ENCODE measurements at places on chromosomes 16 and 17.
A peak's percentile ranks its signal among the peaks of the same experiment; 100 is the strongest.

DNA sequence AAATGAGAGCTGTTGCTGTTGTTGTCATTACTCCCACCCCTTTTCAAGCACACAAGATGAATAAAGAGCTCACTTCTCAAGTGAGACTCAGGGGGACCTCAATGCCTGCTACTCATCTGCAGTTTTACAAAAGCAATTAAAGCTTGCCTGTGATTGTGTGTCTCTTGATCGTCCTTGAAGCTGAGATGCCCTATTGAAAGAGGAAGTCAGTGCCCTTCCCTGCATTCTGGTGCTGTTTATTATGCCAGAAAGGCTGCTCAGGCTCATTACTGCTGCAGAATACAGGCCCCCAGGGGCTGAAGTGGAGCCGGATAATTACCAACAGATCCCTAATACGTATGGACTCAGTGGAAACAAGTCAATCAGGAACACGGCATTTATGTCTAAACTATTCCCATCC, 147.2 kb downstream of the HS3ST2 start:
- H3K27me3 ChIP-seq, result peaks cover 8% of the 10 kb centered on the region
- no peak for DNase-seq
- H3K27ac ChIP-seq, result no peak overlapping the region
- no peaks in the 10 kb centered on the region for H3K36me3 ChIP-seq
- no peak overlapping the region for H3K4me3 ChIP-seq
- no peaks in the 10 kb centered on the region for H3K4me1 ChIP-seq

- no peak overlapping the region for H3K4me3 ChIP-seq
- H3K27me3 ChIP-seq, result no peaks in the 10 kb centered on the region
- no peak for DNase-seq
- H3K36me3 ChIP-seq, result peaks cover 78% of the 10 kb centered on the region
Observed at GRCh38 chr16:3408561-3409197, 7.7 kb downstream of the ZNF174 start.

DNA sequence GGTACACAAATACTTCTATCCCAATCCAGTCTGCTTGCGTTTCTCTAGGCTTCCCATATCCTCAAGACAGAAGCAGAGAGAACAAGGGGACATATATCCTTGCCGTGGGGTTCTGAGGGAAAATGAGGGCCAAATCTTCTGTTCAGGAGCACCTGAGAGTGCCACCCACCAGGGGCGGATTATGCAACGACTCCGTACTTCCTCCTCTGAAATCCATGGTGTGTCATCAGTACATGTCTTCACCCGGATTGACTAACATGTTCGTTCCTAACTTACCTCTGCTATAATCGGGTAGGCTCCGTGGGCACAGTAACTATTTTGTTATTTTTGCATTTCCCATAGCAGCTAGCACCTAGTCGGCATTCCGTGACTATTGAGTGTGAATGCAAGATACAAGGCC, 7.8 kb upstream of the ZNF200 start:
- DNase-seq, result no peak
- no peaks in the 10 kb centered on the region for H3K36me3 ChIP-seq
- no peak overlapping the region for H3K4me3 ChIP-seq
- no peaks in the 10 kb centered on the region for H3K4me1 ChIP-seq
- no peak overlapping the region for H3K27ac ChIP-seq
- no peaks in the 10 kb centered on the region for H3K27me3 ChIP-seq

DNA sequence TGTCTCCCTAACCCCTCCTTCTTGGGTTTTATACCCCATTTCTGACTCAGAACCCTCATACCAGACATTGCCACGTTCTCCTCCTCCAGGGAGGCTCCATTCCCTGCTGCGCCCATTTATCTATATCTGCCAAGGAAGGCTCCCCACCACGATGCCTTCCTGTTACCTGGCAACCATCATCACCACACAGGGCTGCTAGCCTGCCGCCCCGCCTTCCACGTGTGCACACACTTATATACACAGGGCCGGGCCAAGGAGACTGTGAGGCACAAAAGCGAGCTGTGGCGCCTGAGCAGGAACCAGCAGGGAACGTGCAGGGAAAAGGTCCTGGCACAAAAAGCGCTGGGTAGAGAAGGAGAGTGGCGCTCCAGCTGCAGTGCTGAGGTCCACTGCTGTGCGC, 261.8 kb downstream of the CBLN1 start:
- DNase-seq, result no peak
- H3K4me1 ChIP-seq, result peaks cover 10% of the 10 kb centered on the region
- peaks cover 7% of the 10 kb centered on the region for H3K27me3 ChIP-seq
- H3K36me3 ChIP-seq, result no peaks in the 10 kb centered on the region
- H3K27ac ChIP-seq, result no peak overlapping the region

GRCh38 chr17:81577278-81578000, 25.3 kb upstream of the FAAP100 start:
- H3K4me3 ChIP-seq, result no peak overlapping the region
- H3K27ac ChIP-seq, result peak overlapping the region; percentile 62
- no peak for DNase-seq
- no peaks in the 10 kb centered on the region for H3K36me3 ChIP-seq

DNA sequence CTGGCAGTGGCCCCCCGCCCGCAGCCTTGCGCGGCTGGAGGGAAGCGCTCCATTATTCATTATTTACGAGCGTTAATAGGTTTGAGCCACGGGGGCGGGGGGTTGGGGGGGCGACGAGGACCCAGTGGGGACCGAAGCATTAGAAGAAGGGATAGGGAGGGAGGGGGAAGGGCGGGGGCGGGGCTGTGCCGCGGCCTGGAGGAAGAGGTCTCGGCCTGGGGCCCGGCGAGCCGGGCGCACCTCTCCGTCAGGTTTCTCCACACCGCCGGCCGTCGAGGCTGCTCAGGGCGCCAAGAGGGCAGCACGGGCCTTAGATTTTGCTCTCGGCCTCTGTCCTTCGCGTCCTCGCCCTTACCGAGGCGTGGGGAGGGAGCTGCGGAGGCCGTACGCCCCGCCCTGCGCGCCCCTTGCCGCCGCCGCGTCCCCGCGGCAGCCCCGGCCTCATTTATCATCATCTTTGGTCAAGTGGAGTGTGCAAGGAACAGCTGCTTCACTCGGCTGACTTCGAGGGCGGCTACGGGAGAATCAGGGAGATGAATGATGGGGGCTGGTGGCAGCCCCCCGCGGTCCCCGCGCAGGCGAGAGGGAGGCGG, 54.2 kb downstream of the SREBF1 start:
- peak overlapping the region; percentile 48 for H3K4me3 ChIP-seq
- no peaks in the 10 kb centered on the region for H3K36me3 ChIP-seq
- peaks cover 21% of the 10 kb centered on the region for H3K4me1 ChIP-seq

DNA sequence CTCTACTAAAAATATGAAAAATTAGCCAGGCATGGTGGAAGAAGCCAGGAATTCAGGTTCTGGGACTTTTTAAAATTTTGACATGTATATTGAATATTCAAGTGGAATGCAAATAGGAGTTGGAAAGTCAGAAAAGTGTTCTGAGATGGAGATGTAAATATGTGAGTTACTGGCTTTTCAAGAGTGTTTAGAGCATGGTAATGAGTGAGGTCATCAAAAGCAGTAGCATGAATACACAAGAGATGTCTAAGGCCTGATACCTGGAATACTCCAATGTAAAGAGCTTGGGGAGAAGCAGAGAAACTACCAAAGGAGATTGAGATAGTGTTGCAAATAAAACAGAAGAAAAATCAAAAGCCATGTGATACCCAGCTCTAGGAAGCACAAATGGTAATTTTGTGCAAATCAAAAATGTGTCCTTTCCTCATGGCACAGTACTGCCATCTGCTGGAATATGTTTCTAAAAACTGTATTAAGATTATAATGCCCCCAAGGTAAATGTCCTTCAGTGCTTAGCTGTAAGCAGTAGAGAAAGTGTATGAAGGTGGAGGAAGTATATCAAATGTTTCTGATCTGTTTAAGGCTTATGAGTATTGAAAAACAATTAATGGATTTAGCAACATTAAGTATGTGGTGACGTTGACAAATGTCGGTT, 908.4 kb downstream of the KCNJ18 start:
- H3K27me3 ChIP-seq, result no peaks in the 10 kb centered on the region
- H3K36me3 ChIP-seq, result no peaks in the 10 kb centered on the region
- no peak for DNase-seq

DNA sequence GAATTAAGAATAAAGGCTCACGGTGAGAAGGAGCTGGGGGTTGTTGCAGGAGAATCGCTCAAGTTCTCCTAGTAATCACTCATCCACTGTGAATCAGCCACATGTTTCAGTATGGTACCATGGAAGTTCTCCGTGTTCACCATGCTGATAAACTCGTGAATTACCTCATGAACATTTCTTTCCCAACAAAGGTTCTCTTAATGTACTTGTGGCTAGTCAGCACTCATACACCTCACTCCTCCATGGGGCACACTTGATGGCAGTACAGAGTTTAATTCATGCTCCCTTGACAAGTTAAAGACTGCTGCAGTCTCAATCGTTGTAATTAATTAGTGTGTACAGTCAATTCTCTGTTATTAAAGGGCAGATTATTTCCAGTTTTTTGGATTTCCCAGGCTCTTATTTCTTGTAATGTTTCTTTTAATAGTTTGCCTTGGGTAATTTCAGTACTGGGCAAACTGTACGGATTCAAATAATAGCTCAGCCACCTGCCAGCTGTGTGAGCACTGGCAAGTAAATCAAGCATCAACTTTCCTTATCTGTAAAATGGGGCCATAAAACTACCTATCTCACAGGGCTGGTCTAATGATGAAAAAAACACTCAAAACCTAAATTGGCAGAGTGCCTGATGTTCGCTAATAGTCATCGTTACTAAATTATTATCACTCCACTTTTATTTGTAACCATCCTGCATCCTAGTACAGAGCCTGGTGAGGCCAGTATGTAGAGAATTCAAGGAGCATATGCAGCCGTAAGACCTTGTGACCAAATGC, 6.1 kb downstream of the GOT2 start:
- H3K36me3 ChIP-seq, result no peaks in the 10 kb centered on the region
- no peak overlapping the region for H3K4me3 ChIP-seq
- H3K4me1 ChIP-seq, result peaks cover 11% of the 10 kb centered on the region
- no peak for DNase-seq
- H3K27me3 ChIP-seq, result no peaks in the 10 kb centered on the region

GRCh38 chr17:22703204-22703603, 1010.9 kb downstream of the KCNJ18 start:
- no peaks in the 10 kb centered on the region for H3K27me3 ChIP-seq
- H3K27ac ChIP-seq, result no peak overlapping the region
- no peak for DNase-seq
- H3K36me3 ChIP-seq, result no peaks in the 10 kb centered on the region

DNA sequence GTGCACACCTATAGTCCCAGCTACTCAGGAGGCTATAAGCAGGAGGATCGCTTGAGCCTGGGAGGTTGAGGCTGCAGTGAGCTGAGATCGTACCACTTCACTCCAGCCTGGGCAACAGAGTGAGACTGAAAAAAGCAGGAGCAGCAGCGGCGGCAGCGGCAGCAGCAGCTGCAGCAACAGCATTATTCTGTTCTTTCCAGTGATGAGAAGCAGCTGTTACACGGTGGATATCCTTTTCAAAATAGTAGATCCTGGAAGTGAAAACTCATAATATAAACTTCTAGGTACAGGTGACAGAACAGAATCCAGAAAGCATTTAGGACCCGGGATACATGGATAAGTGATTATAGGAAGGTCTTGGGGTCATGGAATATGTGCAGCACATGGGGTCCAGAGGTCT, 17.8 kb upstream of the HNF1B start:
- H3K27ac ChIP-seq, result no peak overlapping the region
- no peaks in the 10 kb centered on the region for H3K36me3 ChIP-seq
- H3K27me3 ChIP-seq, result peaks cover 26% of the 10 kb centered on the region
- no peak overlapping the region for H3K4me3 ChIP-seq

DNA sequence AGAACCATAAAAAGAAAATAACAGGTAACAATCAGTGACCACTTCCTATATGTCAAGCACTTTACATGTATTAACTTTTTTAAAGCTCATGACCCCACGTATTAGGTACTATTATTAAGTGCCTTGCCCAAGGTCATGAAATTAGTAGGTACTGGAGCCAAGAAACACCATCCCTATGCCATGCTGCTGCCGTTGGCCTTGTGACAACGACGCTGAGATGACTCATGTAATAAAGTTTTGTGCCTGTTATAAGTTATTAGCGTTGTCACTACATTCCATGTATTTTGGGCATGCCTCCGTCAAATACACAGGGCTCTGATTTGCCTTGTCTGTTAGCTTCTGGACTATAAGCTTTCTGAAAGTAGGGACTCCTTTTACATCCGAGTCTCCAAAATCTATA, 1.4 kb downstream of the BBS2 start:
- no peaks in the 10 kb centered on the region for H3K27me3 ChIP-seq
- peaks cover 13% of the 10 kb centered on the region for H3K4me1 ChIP-seq
- no peak overlapping the region for H3K27ac ChIP-seq
- H3K4me3 ChIP-seq, result no peak overlapping the region

- peaks cover 8% of the 10 kb centered on the region for H3K4me1 ChIP-seq
- no peak overlapping the region for H3K27ac ChIP-seq
- H3K27me3 ChIP-seq, result no peaks in the 10 kb centered on the region
- H3K4me3 ChIP-seq, result no peak overlapping the region
- H3K36me3 ChIP-seq, result no peaks in the 10 kb centered on the region
Observed at GRCh38 chr16:85635545-85636140, 22.5 kb downstream of the GSE1 start.

DNA sequence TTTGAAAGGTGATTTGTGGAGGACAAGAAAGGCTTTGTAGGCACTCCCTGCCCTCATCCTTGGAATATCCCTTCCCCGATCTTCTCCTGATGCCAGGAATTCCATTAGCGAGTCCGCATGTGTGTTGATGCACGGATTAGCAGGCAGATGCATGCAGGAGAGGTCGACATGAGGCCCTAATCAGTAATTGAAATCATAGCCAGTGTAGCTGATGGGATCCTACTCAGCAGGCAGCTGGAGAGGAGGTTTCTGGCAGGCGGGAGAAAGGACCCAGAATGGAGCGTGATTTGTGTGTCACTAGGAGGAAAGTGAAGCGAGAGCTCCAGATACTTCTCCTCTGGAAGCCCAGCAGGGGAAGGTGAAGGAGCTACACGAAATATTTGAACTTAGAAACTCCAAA, 196.3 kb upstream of the CDH11 start:
- no peaks in the 10 kb centered on the region for H3K27me3 ChIP-seq
- no peaks in the 10 kb centered on the region for H3K36me3 ChIP-seq
- no peaks in the 10 kb centered on the region for H3K4me1 ChIP-seq

- DNase-seq, result peak; percentile 91
- no peaks in the 10 kb centered on the region for H3K36me3 ChIP-seq
- peak within 1 kb of the TSS; percentile 72 for H3K4me3 ChIP-seq
- H3K27me3 ChIP-seq, result no peaks in the 10 kb centered on the region
Observed at GRCh38 chr16:21158208-21159110, at the start of gene LDAF1. Gene LDAF1 (plus strand): TSS chr16:21158674. CDS start chr16:21161183, 2,509 bp downstream.

Measured in transverse colon (tissue), 4 donors.